Adipocyte (in vitro differentiated cells): ENCODE measurements at places on chromosomes 12 and 14.

- DNase-seq, result no peak
Observed at GRCh38 chr12:49033611-49034285, 15.2 kb upstream of the PRKAG1 start.

- DNase-seq, result no peak
Observed at GRCh38 chr12:1510056-1510812, 84.1 kb downstream of the FBXL14 start.

DNA sequence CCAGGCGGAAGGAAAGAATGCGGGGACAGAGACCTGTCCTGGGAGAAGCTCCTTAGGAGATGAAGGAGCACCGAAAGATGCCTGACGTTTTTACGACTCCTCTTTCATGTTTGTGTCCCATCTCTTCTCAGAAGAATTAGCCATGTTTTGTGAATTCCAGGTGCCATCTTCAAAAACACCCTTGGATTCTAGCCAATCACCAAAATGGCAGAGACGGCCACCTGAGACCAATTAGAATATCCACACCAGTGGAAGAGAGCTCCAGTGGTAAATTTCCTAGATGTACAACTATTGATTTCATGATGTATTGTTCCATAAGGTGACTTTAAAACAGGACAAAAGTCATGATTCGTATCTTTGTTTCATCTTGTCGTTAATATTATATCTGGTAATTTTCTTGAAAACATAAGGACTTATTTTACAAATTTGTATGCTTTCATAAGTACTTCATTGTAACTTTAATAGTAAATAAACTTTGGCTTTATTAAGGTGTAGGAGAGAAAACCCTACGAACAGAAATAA lies 62.3 kb upstream of the NUDT4 start:
- no peak for DNase-seq

DNA sequence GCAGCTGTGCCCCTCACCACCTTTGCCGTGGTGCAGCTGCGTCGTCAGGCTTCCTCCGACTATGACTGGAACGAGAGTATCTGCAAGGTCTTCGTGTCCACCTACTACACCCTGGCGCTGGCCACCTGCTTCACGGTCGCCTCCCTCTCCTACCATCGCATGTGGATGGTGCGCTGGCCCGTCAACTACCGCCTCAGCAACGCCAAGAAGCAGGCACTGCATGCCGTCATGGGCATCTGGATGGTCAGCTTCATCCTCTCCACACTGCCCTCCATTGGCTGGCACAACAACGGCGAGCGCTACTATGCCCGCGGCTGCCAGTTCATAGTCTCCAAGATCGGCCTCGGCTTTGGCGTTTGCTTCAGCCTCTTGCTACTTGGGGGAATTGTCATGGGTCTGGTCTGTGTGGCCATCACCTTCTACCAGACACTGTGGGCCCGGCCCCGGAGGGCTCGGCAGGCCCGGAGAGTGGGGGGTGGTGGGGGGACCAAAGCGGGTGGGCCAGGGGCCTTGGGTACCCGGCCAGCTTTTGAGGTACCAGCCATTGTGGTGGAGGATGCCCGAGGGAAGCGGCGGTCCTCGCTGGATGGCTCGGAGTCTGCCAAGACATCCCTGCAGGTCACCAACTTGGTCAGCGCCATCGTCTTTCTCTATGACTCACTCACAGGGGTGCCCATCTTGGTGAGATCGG lies 2.6 kb downstream of the GPR162 start:
- no peak for DNase-seq

- DNase-seq, result no peak
Observed at GRCh38 chr12:121533394-121534090, 47.3 kb downstream of the KDM2B start.

GRCh38 chr12:46446645-46447044 lies 74.1 kb upstream of the SLC38A2 start:
- DNase-seq, result no peak
